ENCODE measurements at places on chromosomes 7 and 10.

GRCh38 chr10:78663721-78664120 is 405.0 kb upstream of the ZMIZ1 start:
- DNase-seq, result no peak

DNA sequence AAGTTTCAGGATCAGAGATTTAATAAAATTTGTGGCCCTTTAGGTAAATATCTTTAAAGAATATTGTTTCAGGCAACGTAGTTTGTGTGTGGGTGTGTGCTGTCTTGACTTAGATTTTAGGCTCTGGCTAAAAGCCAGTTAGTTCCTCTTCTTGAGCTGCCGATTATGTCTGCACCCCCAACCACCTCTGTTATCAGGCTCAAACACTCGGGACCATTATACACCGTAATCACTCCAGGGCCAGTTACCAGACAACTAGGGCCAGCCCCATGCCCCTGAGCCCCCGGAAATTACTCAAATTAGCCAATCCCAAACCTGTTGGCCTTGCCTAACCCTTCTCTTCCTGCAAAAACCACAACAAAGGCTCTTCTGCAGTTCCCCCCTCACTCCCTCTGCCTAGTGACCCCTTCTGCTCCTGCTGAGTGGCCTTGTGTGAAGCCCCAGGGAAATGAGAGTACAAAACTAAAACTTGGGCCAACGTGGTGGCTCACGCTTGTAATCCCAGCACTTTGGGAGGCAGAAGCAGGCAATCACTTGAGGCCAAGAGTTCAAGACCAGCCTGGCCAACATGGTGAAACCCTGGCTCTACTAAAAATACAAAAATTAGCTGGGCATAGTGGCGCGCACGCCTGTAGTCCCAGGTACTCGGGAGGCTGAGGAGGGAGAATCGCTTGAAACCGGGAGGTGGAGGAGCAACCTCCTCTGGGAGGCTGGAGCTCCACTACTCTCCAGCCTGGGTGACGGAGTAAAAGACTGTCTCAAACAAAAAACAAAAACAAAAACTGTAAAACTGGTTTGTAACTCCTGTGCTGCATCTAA is 9.2 kb upstream of the HNRNPF start:
- no peak for DNase-seq

- DNase-seq, result peak; percentile 13
Observed at GRCh38 chr10:23345861-23346260, 1.3 kb upstream of the C10orf67 start.

- no peak for DNase-seq
Observed at GRCh38 chr7:90604383-90604782, 8.3 kb downstream of the CDK14 start.

DNA sequence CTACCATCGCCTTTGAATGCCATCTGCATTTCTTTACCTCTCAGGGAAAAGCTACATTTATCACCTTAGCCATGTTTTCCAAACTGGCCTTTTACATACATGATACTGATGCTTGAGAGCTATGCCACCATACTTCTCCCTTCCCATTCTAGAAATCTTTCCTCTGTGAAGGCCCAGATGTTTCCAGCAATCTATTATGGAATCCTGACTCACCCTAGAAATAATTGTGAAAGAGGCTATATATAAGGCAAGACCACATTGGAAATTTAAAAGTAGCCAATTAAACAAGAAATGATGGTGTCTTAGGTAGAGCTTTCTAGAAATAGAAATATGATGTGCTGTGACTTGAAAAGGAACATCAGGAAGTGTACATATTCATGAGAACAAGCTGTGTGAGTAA is 389.7 kb downstream of the INHBA start:
- DNase-seq, result no peak

- DNase-seq, result no peak
Observed at GRCh38 chr7:1235501-1236131, 2.9 kb downstream of the UNCX start.

DNA sequence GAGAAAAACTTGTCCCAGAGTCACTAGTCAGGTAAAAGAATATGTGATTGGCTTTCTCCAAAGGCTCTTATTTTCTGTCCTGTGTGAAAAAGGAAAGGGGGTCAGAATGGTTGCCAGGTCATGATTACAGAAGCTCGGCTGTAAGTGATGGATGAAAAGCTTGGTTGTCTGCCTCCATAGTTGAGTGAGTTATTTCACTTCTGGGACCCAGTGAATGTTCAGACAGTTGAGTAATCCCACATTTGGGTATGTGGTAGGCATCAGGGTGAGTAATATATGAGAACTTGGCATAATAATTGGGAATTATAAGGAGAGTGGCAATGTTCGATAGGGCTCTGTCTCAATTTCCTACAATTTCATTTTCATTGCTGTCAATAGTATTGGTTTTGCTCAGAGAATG is 72.5 kb downstream of the BBS9 start:
- no peak for DNase-seq

DNA sequence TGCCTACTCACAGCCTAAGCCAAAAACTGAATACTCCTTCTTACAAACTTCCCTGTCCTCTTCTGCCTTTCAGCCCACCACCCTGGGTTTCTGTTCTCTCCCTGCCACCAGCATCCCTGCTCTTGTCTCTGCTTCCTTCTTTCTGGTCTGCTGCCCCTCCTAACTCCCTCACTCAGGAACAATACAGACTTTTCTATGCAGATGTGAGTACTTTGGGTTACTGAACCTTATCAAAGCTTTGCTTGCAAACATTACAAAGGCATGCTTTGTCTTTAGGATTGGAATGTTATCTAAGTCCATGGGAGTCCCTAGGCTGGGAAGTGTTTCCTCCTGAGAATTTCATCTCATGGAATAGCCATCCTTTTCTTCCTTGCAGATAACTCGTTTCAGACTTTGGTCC is 28.9 kb downstream of the CNNM1 start:
- no peak for DNase-seq

Data from DMS153 (cell line).